ENCODE measurements at places on chromosomes 6 and 20. TPM values are rescaled to one million over a fixed set of nuclear protein-coding genes. Genes with fewer than 3 reads are reported as not detected.
A peak's percentile ranks its signal among the peaks of the same experiment; 100 is the strongest.

DNA sequence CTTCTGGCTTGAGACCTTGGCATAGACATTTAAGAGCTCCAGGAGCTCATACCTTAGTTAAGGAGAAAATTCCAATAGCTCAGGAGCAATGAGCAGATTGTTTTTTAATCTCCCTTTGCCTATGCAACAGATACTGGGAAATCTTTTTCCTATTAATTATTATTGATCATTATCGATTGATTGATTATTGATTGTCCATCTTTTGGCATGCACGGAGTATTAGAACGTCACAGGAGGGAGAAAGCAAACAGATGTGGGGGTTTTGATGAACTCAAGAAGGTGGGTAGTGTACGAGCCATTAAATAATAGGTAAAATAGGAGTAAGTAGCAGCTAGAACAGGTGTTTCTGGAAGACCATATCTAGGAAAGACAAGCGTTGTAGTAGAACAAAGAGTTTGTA, 205.0 kb downstream of the DOK5 start:
- no peaks in the 10 kb centered on the region for H3K36me3 ChIP-seq
- H3K4me1 ChIP-seq: no peaks in the 10 kb centered on the region
- no peak overlapping the region for H3K27ac ChIP-seq
- no peak overlapping the region for H3K4me3 ChIP-seq
- DNase-seq: no peak

DNA sequence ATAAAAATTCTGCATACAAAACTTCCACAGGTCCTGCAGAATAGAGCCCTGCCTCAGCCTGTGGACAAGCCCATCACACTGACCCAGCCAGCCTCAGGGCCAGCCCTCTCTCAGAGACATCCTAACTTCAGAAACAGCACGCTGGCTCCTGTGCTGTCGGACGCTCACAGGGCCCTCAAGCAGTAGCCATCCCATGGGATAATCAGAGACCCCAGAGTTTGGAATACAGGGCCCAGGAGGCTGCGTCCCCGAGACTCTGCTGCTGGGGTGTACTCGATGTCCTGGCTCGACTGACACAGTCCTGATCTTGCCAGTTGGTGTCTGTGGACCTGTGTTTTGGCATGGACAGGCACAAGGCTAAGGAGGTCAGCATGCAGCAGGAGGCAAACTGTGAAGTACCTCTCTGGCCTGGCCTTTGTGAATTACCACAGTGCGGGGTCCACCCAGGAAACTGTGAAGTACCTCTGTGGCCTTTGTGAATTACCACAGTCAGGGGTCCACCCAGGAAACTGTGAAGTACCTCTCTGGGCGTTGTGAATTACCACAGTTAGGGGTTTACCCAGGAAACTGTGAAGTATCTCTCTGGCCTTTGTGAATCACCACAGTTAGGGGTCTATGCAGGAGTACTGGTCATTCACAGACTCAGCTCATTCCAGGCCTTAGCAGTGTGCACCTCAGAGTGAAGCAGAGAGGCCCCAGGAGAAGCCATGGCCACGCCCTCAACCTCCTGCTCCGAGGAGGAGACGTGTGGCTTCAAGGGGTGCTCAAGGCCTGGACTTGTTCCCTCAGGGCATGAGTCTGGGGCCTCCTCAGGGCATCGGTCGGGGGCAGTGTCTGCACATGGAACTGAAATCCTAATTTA, 212.4 kb downstream of the SYNDIG1 start:
- DNase-seq: no peak
- no peaks in the 10 kb centered on the region for H3K4me1 ChIP-seq
- H3K27me3 ChIP-seq: no peaks in the 10 kb centered on the region
- H3K36me3 ChIP-seq: no peaks in the 10 kb centered on the region

- peaks cover 2% of the 10 kb centered on the region for H3K36me3 ChIP-seq
- no peak overlapping the region for H3K4me3 ChIP-seq
- DNase-seq: peak; percentile 25
- no peak overlapping the region for H3K27ac ChIP-seq
- no peaks in the 10 kb centered on the region for H3K27me3 ChIP-seq
Measured at GRCh38 chr6:16157492-16157891, 28.6 kb downstream of the MYLIP start.

CCN2 gene
- total RNA-seq: 6.6 TPM

DSE gene
- 33.3 TPM for total RNA-seq

VGLL2 gene
- not detected for total RNA-seq

GINS1 gene
- total RNA-seq: 60.0 TPM

CLVS2 gene
- 89.6 TPM for total RNA-seq

GJA1 gene
- 120 TPM for total RNA-seq

OTOR gene
- not detected for total RNA-seq

All from A673 (cell line).